ENCODE measurements at places on chromosomes 13 and 19.

DNA sequence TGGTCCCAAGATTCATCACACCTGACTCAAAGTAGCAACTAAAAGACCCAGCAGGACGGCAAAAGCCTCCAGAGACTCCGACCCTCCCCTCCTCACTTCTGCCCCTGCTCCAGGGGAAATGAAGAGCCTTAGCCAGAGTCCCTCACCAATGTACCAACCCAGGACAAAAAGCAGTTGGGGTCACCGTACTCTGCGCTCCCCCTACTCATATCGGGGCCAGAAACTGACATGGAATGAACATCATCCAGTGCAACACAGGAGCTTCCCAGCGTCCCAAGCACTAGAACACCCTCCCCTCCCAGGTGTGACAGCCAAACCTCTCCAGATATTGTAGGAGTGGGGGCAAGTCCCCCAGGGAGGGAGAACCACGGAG, 1.7 kb downstream of the EEF2 start:
- DNase-seq, result no peak

DNA sequence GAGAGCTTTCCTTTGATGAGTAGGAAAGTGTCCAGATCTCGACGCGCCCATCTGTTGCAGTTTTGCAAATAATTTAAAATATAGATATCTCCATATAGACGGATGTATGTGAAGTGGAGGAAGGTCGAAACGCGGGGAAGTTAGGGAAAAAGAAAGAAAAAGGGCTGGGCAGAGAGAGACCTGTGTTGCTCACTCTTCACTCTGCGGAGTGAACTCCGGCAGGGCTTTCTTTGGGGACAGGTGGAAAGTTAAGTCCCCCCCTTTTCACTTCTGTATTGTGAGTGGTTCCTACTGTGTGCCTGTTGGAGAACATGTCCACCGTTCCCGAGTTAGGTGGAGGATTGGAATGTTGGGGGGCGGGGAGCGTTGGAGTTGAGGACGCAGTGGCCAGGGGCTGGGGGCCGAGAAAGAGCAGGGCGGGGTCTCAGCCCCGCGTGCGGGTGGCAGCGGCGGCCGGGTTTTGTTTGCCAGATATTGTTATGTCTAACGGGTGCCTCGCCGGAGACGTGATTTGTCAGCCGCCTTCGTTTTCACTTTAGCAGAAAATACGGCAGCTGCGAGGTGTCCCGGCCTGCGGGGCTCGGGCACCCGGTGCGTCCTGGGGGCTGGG, 145.1 kb upstream of the ZNF536 start:
- no peak for DNase-seq

GRCh38 chr19:18418483-18419194, 559 bp upstream of the SSBP4 start:
- peak; percentile 55 for DNase-seq

DNA sequence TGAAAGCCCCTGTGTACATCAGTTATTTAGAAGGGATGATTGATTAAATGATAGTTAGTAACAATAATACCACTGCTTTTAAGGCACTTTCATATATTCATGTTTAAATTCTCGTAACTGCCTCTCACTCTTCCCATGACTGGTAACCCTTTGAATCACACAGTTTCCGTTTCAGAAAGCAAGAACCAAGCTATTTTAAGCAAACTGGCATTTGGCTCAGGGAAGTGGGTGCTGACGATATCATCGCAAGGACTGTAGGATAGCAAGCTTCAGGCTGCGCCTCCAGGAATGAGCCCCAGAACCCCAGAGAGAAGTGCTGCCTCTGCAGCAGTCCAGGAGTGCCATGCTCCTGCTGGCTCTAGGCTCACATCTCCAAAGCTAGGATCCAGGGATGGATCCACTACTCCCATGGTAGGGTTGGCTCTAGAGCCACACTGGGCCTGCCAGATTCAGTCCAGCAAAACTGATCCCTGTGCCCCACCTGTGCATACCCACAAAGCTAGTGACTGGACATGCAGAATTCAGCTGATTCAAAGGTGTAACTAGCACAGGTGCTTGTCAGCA, 313.5 kb downstream of the SLC7A1 start:
- no peak for DNase-seq

DNA sequence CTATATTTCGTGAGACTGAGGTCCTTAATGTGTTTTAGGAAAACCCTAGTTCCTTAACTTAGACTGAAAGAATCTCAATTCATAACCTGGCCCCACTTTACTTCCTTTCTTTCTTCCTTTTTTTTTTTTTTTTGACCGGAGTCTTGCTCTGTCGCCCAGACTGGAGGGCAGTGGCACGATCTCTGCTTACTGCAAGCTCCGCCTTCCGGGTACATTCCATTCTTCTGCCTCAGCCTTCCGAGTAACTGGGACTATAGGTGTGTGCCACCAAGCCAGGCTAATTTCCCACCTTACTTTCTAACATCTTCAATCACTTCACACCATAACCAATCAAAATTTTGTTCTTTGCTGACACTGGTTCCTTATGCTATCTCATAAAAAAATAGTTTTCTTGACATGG, 2097.0 kb downstream of the PCDH9 start:
- no peak for DNase-seq

DNA sequence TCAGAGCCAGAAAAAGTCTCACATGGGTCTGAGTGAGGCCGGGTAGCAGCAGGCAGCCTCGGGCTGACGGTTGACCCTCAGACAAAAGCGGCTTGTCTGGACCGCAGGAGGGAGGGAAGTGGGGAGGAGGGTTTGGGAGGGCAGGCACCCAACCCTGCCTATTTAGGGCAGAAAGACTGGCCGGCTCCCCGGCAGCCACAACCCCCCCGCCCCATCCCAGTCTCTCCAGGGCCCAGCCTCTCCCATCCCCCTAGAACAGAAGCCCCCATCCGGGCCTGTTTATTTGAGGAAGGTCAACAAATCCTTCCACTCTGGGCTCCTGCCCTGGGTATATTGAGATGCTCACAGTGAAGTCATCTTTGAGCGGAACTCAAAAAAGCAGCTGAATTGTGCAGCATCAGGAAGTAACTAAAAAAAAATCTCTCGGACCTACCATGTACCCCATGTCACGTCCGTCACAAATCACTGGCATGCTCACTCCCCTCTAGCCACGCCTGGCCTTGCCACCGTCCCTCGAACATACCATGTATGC, 6.3 kb downstream of the DACT3 start:
- no peak for DNase-seq

DNA sequence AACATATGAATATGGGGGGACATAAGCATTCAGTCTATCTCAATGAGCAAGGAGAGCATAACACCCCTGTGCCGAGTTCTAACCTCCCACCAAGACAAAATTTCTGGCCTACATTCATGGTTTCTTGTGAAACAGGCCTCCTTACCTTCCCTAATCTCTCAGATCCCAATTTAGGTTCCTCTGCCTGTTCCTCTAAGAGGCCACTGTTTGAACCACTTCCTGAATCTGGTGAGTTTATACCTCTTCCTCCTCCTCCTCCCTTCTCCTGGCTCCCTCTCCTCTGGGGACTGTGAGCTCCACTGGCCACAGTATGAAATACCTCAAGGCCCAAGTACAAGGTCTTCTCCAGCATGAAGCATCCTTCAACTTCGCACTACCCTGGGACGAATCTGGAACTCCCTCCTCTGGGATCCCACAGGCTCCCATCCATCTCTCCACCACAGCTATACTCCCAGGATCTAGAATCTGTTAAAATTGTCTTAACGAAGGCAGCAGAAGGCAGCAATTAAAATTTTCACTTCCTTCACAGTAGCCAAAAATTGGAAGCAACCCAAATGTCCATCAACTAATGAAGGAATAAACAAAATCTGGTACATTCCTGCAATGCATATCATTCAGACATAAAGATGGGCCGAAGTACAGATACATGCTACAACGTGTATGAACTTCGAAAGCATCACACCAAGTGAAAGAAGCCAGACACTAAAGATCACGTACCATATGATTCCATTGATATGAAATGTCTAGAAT, 7.8 kb upstream of the SIGLECL1 start:
- DNase-seq, result no peak

Data from CD4-positive, alpha-beta T cell treated with Interleukin-2 at 100 ng/mL for 4 hours (primary cell).